ENCODE measurements at places on chromosomes 7 and 10.

GRCh38 chr7:106872763-106873162, 7.7 kb downstream of the PIK3CG start:
- no peak for DNase-seq

DNA sequence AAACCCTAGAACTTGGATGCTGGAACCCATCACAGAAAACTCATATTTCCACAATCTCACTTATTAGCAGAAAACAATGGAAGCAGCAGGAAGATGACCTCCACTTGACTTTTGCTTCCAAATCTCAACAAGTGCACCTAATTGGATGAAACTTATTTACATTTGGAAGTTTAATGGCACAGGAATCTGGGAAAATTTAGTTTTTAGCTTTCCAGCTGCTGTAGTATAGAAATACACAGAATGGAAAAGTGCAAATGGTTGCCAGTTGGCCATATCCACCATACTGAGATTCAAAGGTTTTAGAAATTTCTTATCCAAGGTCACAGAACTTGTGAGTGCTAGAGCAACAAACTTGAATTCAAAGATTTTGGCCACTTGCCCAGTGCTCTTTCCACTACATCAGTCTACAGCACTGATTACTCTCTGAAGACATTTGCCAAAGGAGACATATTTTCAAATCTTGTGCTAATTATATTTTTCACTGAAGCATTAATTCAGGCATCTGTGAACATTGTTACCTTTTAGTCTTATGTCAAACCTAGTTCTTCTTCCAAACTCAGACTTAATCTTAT, 9.3 kb upstream of the AHR start:
- no peak for DNase-seq

GRCh38 chr7:144670218-144670617, 165.6 kb downstream of the TPK1 start:
- no peak for DNase-seq

DNA sequence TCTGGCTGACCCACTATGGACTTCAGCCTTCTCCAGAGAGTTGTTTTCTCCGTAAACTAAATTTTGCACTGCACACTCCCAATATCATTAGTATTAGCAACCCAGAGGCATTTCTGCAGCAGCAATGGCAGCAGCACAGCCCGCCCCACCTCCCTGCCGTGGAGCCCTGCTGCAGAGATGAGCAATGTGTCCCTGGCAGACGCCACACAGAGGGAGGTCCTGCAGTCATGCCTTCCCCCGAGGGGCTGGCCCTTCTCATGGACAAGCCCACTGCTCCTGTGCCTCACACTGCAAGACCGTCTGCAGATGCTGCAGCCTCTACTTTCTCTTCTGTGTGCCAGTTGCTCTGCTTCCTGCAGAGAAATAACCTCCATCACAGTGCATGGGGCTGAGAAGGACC, 393.4 kb upstream of the MKI67 start:
- DNase-seq, result no peak

GRCh38 chr7:130419658-130420057, 21.2 kb downstream of the CEP41 start:
- DNase-seq, result no peak

Measured in esophagus squamous epithelium (tissue), 5 donors.